Activated CD4-positive, alpha-beta T cell treated with anti-CD3 and anti-CD28 coated beads, Interleukin-2, amount 10 ng/mL, durations not matched to agents 24 days and 14 days (primary cell): ENCODE measurements at places on chromosomes 2 and 18. TPM values are rescaled to one million over a fixed set of nuclear protein-coding genes. Genes with fewer than 3 reads are reported as not detected.

DCDC2C gene
- total RNA-seq = not detected in 2 replicates

CDH20 gene
- total RNA-seq = 0.12 TPM in 1 of 2 replicates, not detected in the other

IL1F10 gene
- total RNA-seq = not detected in 2 replicates

DLX1 gene
- not detected in 2 replicates for total RNA-seq

NPHP1 gene
- 0.21 and 0.44 TPM in 2 replicates for total RNA-seq

ZNF804A gene
- not detected in 2 replicates for total RNA-seq

CSRNP3 gene
- total RNA-seq = not detected in 2 replicates

NETO1 gene
- not detected in 2 replicates for total RNA-seq

DIPK1C gene
- not detected in 2 replicates for total RNA-seq

MBD1 gene
- total RNA-seq = 91.7 and 93.3 TPM in 2 replicates

LIMS2 gene
- total RNA-seq = 7.2 and 8.4 TPM in 2 replicates

SCN2A gene
- total RNA-seq = not detected in 2 replicates

FOXD4L1 gene
- total RNA-seq = 0.17 and 0.30 TPM in 2 replicates
